Astrocyte (in vitro differentiated cells and primary cell): ENCODE measurements at places on chromosomes 12 and 14. TPM values are rescaled to one million over a fixed set of nuclear protein-coding genes. Genes with fewer than 3 reads are reported as not detected.
A peak's percentile ranks its signal among the peaks of the same experiment; 100 is the strongest.

GRCh38 chr14:73105727-73106126 is 30.6 kb upstream of the PSEN1 start:
- DNase-seq, result no peak
- H3K4me1 ChIP-seq, result peaks cover 3% of the 10 kb centered on the region
- no peak overlapping the region for H3K4me3 ChIP-seq
- peaks cover 71% of the 10 kb centered on the region for H3K36me3 ChIP-seq

DNA sequence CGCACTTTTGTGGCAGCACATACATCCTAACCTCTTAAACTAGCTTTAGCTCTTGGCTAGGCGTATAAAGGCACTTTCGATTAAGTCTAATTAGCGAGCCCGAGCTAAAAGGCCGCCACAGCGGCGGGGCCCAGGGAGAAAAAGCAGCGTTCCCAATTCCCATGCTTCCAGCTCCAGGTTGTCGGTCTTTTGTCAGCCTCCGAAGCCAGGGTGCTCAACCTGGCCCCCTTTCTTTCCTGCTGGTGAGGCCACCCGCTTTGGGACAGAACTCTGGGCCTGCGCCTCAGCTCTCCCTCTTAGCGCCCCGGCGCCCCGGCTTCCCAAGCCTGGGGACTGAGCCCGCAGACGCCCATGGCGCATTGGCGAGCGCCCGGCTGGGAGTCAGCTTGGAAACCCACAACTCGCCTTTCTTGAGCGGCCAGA is 33.3 kb upstream of the TBX5 start:
- no peak overlapping the region for H3K4me3 ChIP-seq
- no peak for DNase-seq
- H3K36me3 ChIP-seq, result no peaks in the 10 kb centered on the region

- no peaks in the 10 kb centered on the region for H3K4me1 ChIP-seq
- H3K36me3 ChIP-seq, result no peaks in the 10 kb centered on the region
- H3K4me3 ChIP-seq, result no peak overlapping the region
- no peaks in the 10 kb centered on the region for H3K27me3 ChIP-seq
- no peak for DNase-seq
Measured at GRCh38 chr12:118607831-118608230, 231.5 kb downstream of the SUDS3 start.

DNA sequence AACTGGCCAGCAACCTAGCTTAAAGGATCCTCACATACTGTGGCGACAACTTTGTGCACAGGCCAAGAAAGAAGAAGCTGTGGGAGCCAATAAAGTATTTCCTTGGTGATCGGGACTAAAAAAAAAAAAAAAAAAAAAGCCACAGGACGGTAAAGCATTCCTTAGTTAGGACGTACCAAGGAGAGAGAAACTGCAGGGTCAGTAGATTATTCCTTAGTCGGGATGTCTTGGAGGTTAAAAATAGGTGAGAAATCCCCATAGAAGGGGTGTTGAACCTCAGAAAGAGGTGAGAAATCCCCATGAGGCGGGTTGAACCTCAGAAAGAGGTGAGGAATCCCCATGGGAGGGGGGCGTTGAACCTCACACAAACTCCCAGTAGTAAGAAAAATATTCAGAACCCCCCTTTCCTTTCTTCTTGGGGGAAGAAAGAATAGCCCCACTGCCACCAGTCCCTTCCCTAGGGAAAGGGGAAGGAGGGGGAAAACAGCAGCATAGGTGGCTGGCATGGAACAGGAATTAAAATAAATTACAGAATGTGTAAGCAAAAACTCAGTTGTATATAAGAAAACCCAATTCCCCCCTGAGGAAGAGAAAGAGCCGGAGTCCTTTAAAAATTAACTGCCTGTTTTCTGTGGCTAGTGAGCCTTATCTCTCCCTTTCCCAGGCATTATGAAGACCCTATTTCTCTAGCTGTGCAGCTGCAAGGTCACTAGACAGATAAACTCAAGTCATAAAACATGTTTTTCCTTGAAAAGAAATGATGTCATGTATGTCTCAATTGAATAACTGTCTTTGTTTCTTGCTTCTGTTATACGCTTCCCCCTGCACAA is 26.8 kb downstream of the KLRK1 start:
- peaks cover 34% of the 10 kb centered on the region for H3K4me1 ChIP-seq
- peak; percentile 51 for DNase-seq
- no peaks in the 10 kb centered on the region for H3K36me3 ChIP-seq
- no peak overlapping the region for H3K4me3 ChIP-seq
- no peak overlapping the region for H3K27ac ChIP-seq
- H3K27me3 ChIP-seq, result no peaks in the 10 kb centered on the region

BMP4 gene
- total RNA-seq, result 19.9 and 27.2 TPM in 2 replicates

PPP1R1A gene
- total RNA-seq, result 0.52 and 0.58 TPM in 2 replicates
